Activated CD8-positive, alpha-beta memory T cell treated with anti-CD3 and anti-CD28 coated beads, Interleukin-2, amount 50 U/mL, for 4 hours (primary cell): ENCODE measurements at places on chromosomes 6 and 20.

- DNase-seq, result peak; percentile 5
Measured at GRCh38 chr20:25274481-25274880, 26.6 kb downstream of the PYGB start.

DNA sequence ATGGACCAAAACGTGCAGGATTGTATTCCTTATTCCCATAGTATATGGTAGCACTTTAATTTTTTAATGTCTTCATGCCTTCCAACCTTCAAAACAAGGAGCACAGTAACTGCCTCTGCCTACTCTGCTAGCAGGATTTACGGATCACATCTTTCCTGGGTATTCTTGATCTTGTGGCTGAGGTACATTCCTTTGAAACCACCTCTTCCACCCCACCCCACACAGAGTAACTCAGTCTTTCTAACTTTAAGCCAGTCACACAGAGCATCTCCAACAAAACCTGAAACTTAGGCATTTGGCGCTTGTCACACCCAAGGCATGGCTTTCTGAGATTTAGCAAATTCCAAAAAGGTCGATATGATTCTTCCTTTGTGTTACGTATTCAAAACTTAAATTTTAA, 2.3 kb upstream of the ID4 start:
- DNase-seq, result no peak

GRCh38 chr6:24990944-24991809, 55.4 kb upstream of the RIPOR2 start:
- DNase-seq, result no peak

GRCh38 chr6:101181006-101181405, 212.5 kb upstream of the GRIK2 start:
- DNase-seq, result no peak

- no peak for DNase-seq
Measured at GRCh38 chr6:155154158-155154830, 109.5 kb upstream of the CLDN20 start.

DNA sequence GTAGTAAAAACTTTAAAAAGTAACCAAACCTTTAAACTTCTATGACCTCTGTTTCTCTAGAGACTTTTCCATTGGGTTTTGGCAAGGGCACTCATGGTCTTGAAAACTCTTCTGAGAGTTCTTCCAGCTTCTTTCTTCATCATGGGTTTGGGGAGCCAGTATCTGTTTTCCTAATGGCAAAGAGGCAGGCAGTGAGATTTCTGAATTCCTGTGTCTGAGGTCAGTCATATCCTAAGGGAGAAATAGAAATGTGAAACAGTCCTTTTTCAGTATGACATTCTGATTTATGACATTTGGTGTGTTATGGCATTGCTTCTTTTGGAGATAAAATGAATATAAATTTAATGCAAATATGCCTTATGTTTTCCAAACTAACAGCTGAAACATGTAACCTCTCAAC, 518.5 kb upstream of the MARCKS start:
- no peak for DNase-seq

GRCh38 chr20:61041481-61041880, 210.6 kb upstream of the CDH4 start:
- DNase-seq, result no peak

DNA sequence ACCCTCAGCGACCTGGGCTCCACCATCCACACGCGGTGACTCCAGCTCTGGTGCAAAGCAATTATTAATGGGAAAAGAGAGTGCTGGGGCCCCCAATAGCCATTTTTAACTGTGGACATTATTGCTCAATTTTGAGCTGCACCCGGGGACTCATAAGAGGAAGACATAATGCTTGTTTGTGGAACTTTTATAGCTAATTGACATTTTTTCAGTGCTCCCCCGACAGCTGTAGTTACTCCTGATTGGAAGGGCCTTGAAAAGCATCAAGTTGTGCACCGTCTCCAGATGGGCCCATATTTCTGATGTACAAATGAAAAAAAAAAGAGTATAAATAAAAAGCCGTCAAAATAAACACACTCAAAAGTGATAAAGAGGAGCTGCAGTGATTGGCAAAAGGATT, 327.0 kb downstream of the KIF16B start:
- no peak for DNase-seq

DNA sequence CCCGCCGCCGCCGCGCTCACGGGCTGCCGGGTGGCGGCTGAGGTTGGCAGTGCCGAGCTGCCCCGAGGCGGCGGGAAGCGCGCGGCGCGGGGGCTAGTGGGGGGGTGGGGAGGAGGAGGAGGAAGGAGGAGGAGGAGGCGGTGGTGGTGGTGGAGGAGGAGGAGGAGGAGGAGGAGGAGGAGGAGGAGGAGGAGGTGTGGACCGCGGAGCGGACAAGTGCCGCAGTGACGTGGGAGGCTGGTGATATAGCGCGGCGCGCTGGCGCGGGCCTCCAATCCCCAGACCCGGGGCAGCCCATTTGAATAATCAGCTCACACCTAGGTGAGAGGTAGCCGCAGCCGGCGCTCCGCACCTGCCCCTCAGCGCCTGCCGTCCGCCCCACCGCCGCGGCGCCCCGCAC, at the start of gene FOXA2:
Gene FOXA2 (minus strand): TSS at position 51 of the 400 bp plus-strand sequence. CDS start 294 bp downstream, outside the sequence.
- DNase-seq, result no peak

DNA sequence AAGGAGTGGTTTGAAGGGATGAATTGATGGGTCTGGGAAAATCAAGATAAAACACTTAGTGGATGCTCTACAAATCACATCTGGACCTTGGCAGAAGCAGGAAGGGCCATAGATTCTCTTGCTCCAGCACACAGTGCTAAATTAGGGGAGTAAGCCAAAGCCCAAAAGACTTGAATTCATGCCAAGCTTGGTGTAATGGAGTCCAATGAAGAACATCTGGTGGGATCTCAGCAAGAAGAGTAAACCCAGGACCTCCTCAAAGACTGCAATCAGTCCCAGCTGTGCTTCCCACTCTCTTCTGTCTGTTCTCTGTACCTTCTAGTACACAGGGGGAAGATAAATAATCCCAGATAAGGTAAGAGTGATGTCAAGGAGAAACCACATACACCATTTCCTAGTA, 683.4 kb downstream of the RNF144B start:
- DNase-seq, result no peak

DNA sequence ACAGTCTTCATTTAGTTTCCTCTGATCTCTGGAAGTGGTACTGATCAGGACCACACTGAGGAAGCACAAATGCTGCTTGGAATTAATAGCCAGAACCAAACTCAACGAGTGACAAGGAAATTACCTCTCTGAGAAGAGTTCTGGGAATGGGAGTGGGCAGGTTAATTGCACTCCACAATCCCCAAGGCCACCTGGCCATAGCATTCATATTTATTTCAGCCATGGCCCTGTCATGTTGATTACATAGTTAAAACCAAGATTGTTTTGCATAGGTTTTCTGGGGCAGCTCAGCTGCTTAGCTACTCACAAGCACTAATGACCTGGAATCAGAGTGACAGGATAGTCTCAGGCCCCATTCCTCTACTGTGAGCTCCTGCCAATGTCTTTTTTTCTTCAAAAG, 230.2 kb upstream of the RIMS1 start:
- DNase-seq, result no peak

GRCh38 chr6:39649996-39650395, 75.2 kb downstream of the KIF6 start:
- no peak for DNase-seq

GRCh38 chr20:47191956-47192355, 164.5 kb downstream of the ZMYND8 start:
- DNase-seq, result no peak

DNA sequence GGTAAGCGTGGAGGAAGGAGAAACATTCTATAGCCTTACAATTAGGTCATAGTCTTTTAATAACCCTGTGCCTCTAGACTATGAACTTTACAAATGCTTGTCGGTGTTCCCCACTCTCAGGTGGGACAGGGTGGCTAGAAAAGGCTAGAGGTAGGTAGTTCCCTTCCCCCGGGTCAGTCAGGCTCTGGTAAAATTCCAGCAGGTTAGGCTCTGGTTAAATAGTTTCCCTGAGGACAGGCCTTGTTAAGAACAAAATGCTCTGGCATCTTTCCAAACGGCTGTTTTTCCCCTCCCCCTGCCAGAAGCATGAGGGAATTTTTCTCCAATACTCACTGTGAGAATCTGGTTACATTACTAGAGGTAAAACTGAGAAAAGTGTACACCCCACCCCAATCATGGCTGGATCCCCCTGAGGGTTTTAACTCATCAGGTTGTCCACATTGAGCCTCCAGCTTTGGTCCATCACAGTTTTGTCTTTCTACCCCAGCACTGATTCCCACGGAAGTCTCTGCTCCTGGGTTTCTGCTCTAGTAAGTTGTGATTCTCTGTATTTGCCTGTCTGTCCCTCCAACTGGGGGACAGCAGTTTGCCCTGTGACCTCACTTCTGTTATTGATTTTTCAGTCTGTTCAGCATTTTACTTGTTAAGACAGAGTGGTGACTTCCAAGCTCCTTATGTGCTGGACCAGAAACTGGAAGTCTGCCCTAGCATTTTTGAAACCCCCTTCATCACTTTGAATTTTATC, 84.7 kb upstream of the ADGRF1 start:
- DNase-seq, result no peak

DNA sequence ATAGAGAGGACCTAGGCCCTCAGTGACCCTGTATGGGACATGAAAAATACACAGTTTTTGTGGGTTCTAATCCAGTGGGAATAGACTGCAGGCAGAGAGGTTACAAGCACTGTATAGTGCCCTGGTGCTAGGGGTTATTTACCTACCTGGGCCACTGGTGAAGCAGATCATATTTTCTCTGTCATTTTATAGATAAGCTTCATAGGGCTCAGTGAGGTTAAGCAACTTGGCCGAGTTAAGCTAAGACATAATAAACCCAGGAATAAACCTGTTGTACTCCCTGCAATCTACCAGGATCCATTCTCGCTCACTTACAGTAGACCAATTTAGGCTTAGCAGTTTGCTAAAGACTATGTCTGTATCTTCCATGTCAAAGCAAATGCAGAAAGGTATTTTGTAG, 340.6 kb upstream of the KHDRBS2 start:
- no peak for DNase-seq

DNA sequence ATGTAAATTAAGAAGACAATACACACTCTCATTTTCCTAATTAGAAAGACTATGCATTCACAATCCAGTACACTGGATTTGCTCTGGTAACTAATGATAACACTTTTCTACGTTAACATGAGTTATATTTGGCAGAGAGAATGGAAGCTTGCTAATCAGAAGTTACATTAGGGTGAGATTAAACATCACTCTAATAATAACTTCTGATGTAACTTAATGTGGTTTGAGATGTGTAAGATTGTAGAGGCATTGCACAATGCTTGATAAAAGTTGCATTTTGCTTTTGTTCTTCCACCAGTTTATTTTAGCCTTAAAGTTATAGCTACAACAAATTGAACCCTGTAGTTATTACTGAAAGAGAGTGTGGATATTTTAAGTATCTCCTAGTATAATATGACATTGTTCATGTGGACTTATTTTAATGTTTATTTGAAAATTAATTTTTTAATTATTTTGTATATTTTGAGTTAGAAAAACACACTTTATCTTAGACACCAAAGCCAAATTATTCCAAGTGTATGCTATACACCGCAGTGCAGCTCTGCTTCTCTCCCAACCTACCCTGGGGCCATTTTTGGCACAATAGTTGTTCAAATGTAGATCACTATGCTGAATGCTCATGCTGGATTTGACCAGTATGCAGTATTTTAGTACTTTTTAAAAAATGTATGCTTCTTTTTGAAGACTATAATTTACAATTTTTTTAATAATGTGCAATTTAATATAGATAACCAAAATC, 143.2 kb downstream of the SLC16A10 start:
- DNase-seq, result no peak

DNA sequence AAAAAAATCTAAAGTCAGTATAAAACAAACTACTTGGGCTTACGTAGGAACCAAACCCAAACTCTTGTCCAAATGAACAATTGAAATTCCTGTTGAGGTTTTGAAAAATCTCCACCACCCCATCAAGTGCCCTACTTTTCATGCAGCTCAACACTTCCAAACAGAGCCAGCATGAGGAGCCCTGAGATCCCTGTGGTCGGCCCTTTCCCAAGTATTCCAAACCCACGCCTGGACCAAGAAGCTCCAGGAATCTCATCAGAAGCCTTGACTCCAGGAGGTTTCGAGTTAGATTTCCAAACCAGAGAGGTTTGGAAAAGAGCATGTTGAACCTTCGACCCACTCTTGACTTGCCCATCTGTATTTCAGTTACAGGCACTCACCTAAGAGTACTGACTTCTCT, 179.3 kb downstream of the MTFR2 start:
- DNase-seq, result no peak

GRCh38 chr6:158517581-158517980, 42.3 kb upstream of the TMEM181 start:
- no peak for DNase-seq

DNA sequence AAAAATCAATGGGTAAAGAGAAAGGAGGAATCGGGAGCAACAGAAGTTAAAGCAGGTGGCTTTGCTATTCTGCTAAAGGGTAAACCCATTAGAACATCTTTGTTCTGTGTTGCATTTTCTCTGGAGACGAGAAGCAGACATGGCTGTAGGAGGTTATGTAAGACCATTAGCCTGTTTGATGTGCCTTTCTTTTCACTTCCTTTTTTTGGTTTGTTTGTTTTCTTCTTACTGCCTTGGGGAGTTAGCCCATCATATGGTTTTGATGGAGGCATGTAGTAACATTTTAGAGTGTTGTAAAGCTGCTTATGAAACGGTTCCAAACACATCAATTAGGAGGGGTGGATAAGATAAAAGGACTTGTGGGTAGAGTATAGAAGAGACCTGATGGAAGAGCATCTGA, 131.0 kb downstream of the DOK5 start:
- DNase-seq, result no peak

DNA sequence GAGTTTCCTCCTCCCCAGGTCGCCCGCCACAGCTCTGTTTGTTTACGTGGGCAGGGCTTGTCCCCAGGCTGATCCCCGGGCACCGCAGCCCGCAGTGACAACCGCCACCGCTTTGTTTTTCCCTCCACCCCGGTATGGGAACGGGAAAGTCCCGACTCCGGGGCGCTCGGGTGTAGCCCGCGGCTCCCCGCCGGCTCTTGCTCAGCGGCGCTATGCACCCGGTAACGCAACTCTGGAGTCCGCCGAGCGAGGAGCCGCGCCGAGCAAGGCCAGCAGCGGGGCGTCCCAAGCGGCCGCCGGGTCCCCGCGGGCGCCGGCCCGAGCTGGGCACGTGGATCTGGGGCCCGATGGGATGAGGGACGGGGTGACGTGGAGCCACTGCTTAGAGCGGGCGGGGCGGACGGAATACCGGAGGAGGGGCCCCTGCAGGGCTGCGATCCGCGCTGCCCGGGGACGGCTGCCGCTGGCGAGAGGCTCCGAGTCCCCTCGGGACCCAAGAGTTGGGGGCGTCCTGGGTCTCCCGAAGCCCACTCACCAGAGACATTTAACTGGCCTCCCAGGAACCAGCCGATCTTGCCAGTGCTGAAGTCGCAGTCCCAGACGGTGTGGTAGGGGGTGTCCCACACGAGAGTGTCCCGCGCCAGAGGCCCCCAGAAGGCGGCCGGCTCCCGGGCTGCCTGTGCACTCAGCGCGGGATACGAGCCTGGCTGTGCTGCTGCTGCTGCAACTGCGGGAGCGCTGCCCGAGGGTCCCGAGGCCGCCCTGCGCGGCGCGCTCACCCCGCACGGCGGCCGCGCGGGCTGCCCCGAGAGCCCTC, 497 bp downstream of the ACSS1 start:
- peak; percentile 74 for DNase-seq

GRCh38 chr6:132719736-132720448, 6.0 kb upstream of the VNN1 start:
- no peak for DNase-seq

- no peak for DNase-seq
Measured at GRCh38 chr20:58420798-58421496, 31.9 kb downstream of the VAPB start.

- no peak for DNase-seq
Measured at GRCh38 chr6:135257631-135258405, 76.7 kb downstream of the MYB start.

GRCh38 chr6:31791324-31792089, 4.0 kb downstream of the VARS1 start:
- DNase-seq, result peak; percentile 44
